ENCODE measurements at places on chromosomes 16 and 17.
A peak's percentile ranks its signal among the peaks of the same experiment; 100 is the strongest.

GRCh38 chr17:14840616-14841231, 424.4 kb downstream of the PMP22 start:
- no peak for DNase-seq

DNA sequence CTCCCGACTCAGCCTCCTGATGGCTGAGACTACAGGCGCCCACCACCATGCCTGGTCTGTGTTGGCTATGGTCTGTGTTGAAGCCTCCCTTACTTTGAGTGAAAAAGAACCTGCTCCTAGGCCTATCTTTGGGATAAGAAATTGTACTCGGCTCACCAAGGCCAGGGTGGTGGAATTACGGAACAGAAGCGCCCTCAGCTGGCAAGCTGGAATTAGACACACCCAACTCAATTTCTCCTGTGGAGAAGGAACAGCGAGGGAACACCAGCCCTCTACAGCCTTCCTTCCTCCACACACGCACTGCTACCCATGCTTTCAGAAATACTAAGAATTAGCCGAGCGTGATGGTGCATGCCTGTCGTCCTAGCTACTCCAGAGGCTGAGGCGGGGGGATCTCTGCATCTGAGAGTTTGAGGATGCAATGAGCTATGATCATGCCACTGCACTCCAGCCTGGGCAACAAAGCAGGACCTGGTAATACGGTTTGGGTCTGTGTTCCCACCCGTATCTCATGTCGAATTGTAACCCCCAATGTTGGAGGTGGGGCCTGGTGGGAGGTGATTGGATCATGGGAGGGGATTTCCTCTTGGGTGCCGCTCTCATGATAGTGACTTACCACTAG, 40.1 kb upstream of the RBBP6 start:
- DNase-seq = no peak

DNA sequence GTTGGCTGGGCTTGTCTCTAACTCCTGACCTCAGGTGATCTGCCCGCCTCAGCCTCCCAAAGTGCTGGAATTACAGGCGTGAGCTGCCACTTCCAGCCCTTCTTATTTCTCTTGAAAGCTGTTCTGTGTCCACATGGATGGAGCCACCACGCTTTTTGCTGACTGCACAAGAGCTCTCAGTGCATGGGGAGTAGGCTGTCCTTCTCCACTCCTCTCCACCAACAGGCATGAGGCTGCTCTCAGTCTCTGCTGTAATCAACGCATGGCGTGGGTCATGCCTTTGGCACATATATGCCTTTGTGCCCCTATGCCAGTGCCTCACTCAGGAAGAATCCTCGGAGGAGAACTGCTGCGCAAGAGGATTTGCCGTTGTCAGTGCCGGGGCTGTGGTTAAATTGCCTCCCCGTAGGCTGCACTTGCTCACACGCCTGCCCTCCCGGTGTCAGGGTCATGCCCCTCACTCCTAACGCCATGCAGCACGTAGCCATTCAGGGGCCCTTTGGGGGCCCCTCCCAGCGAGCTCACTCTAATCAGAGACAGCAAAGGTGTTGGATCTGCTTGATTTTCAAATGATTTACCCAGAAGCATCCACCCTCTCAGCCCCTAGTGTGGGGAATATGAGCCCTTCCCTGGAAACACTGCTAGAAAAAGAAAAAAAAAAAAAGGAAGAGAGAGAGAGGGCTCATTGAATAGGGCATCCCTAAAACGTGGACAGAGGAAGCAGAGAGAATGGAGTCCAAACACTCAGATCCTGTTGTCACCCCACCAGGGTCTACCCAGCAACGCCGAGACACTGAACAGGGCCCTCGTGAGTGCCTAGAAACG, 47.5 kb upstream of the ZCCHC14 start:
- DNase-seq = no peak

DNA sequence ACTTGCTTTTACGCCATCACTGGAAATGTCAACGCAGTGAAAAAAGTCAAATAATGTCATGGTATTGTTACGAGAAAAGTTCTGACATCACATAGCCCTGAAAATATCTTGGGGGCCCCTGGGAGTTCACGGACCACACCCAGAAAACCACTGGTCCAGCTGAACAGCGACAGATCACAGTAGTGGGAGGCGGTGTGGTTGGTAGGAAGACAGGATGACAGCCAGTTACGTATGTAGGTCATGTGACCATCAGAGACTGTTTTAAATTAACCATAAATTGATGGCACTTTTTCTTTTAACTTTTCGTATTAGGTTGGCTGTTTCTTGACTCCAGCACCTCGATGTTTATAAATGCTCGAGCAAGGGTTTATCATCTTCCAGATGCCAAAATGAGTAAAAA, 11.9 kb downstream of the ERCC4 start:
- no peak for DNase-seq

DNA sequence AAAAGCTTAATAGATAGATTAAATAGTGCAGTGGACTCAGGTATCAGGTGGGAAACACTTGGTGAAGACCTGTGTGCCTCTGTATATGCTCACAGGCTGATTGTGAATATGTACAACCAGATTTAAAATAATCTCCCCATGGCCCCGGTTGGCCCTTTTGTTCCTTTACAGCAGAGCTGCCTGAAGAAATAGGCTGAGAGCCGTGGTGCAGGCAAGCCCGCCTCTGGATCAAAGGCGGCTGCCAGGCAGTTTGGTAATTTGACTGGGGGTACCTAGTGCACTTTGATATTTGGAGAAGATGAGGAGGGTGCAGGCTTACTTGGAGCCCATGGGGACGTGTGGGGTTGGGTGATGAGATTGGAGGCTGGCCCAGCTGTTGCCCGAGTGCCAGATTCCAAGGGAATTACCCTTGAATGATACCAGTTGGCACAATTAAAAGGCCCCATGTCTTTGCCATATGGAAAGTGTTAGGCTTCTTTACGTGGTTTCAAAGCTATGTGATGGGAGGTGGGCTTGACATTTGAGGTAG, 5.0 kb downstream of the NKD1 start:
- DNase-seq = no peak

GRCh38 chr16:67430977-67431774, at the start of gene HSD11B2:
TSS of gene HSD11B2 (plus strand) at chr16:67431121. CDS start at chr16:67431249, 128 bp downstream.
- no peak for DNase-seq

GRCh38 chr16:73997971-73998370, 298.6 kb upstream of the PSMD7 start:
- no peak for DNase-seq

DNA sequence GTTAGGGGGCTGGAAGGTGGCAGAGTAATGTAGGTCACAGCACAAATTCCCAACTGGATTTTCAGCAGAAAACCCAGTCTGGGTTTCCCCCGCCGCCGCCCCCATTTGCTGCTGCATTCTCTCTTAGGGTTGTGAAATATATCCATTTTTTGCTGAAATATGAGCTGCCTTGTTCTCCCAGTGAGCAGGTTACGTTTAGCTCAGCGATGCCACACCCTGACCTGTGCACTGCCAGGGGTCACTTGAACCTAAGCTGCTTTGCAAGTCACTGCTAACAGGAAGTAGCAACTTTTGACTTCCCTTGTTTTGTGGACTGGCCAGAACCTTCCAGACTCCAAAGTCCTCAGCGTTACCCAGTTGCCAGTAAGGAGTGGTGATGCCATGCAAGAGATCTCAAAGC, 274.1 kb downstream of the CPPED1 start:
- no peak for DNase-seq

DNA sequence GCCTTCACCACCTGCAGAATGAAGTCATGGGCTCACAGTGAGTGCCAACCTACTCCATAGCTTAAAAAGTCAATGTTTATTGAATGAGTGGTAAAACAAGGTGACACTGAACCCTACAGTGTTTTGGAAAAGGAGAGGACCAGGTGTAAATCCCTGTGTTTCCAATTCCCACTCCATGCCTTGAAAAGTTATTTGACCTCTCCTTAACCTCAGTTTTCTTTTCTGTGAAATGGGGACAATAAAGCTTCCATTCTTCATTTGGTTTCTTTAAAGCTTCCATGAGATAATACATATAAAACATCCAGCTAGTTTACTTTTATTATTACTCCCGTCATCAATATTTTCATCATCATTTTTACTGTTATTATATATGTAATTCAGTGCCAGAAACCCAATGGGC, 48.0 kb upstream of the ACSM2B start:
- DNase-seq = no peak

GRCh38 chr17:30956764-30957374, 14.0 kb upstream of the RNF135 start:
- DNase-seq = no peak

- no peak for DNase-seq
Measured at GRCh38 chr17:44281570-44281969, 13.6 kb upstream of the SLC4A1 start.

DNA sequence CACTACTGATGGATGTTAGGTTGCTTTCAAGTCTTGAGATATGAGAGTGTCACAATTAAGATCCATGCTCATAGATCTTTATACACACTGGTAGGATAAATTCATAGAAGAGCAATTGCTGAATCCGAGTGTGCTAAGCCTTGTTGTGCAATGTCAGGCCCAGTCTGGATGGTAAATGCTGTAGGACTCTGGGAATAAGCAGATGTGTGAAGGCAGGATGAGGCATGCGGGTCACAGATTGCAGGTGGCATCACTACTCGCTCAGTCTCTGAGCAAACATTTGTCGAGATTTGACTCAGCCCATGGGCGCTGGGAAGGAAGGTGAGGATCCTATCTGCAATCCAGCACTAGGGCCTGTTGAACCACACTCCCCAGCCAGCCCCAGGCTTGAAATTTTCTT, 40.7 kb downstream of the TMEM186 start:
- no peak for DNase-seq

GRCh38 chr17:66580956-66581391, 253.9 kb upstream of the CACNG5 start:
- no peak for DNase-seq

GRCh38 chr16:87058728-87059250, 258.4 kb downstream of the C16orf95 start:
- DNase-seq = no peak

DNA sequence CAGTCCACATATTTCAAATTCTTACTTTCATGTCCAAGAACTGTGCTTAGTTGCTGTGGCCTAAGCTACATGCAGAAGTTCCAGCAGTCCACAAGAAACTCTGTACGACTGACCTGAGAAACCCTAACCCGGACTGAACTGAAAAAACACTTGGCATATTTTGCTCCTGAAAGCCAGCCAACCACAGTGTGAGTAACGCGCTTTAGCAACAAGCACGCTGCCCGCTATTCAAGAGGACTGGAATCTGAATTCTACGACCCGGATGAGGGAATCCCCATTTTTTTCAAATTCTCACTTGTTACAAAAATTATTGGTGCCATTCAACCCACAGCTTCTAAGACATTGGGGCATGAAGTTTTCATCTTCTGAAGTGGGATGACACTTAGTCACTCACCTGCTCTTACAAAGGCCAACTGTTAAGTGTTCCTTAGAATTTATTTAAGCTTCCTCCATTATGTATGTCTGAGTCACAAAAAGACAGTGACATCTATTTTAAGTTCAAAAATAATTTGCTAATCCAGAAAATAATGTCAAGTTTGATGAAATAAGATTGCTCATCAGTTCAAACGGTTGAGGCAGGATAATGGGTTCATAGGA, 78.7 kb downstream of the CDYL2 start:
- DNase-seq = no peak

DNA sequence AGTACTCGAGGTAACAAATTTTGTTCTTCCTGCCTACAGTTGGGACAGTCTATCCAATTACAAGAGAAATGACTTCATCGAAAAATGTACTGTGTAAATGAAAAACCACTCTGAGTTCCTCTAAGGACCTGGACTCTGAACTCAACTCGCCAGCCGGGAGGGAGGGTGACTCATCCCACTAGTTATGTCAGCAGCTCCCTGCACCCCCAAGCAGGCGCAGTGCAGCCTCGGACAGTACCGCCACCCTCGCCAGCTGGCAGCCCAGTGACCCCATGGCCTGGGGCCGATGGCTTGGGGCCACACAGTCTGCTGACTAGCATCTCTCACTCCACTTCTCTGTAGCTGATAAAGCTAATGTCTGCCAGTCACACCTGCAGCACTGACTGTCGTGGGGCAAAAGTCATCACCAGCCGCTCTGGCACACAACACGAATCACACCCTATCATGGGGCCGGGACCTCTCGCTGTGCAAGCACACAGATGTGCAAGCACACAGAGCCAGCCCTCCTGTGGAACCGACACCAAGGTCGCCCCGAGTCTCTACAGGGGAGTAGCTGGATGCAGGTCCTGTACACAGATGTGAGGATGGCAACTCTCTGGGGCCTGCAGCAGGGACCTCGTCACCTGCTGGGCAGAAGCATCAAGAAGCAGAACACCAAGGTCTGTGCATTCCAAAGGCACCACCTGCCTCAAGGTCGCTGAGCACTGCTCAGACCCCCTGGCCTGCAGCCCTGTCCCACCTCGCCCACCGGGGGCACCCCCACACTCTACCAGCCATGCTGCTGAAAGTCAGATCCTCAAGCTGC, 5.7 kb downstream of the CSNK1D start:
- no peak for DNase-seq

GRCh38 chr17:49360796-49361128, 1.3 kb downstream of the ZNF652 start:
- no peak for DNase-seq

- no peak for DNase-seq
Measured at GRCh38 chr16:47139561-47140185, 4.1 kb downstream of the NETO2 start.

- peak; percentile 13 for DNase-seq
Measured at GRCh38 chr17:1055751-1056645, 59.1 kb downstream of the TIMM22 start.

DNA sequence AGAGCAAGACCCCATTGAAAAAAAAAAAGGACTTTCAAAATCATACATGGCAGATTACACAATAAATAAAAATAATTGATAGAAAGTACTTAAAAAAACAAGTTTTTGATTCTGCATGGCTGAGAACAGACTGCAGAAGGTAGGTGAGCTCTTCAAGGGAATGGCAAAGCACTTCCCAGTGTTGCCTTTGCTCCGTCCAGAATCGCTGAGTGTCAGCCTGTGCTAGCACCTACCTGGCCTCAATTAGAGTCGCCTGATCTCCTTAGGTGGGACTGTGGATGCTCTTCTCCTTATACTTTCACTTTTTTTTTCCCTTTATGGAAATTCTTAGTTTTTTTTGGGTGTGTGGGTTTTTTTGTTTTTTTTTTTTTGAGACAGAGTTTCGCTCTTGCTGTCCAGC, 6.0 kb upstream of the TMEM220 start:
- DNase-seq = no peak

- DNase-seq = no peak
Measured at GRCh38 chr17:6514371-6514770, 42.0 kb downstream of the PITPNM3 start.

Data from T-helper 9 cell (primary cell).